NCI-H2227 treated with DMSO at 0.1 percent for 48 hours (cell line): ENCODE measurements at places on chromosomes 1 and 21.

- DNase-seq: no peak
Measured at GRCh38 chr1:214550013-214550856, 1.2 kb downstream of the PTPN14 start.

GRCh38 chr1:160839746-160840145 lies 22.9 kb downstream of the CD244 start:
- DNase-seq: no peak

DNA sequence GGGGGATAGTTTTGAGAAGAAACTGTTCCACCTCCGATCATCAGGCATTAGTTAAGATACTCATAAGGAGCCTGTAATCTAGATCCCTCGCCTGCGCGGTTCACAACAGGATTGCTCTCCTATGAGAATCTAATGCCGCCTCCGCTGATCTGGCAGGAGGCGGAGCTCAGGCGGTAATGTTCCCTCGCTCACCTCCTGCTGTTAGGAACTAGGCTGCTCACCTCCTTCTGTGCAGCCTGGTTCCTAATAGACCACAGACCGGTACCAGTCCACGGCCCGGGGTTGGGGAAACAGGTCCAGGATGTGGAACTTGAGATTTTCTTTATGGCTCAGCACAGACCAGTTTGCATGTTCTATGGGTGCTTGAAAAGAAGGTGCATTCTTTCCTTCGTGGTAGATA lies 27.2 kb upstream of the FAM3B start:
- DNase-seq: peak; percentile 12

GRCh38 chr21:45355573-45355972 lies 49.4 kb upstream of the COL18A1 start:
- no peak for DNase-seq

GRCh38 chr1:16015960-16016901 lies 1.6 kb downstream of the HSPB7 start:
- DNase-seq: no peak

DNA sequence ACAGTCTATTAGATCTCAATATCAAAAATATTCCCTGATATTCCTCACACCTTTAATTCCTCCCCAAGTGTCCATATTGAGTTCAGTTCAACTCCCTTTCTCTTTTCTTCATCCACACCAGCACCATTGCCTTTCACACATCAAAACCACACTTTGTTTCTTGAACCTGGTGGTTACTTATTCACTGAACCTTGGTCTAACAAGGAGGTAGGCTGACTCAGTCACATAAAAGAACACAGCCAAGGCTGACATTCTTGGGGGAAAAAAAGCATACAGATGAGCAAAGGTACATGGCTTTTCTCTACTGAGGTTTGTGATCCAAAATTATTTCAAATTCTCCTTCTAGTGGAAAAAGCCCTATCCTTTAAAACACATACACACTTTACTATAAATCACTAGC lies 131.7 kb upstream of the USH2A start:
- DNase-seq: no peak

GRCh38 chr1:102693345-102693744 lies 415.0 kb downstream of the COL11A1 start:
- DNase-seq: no peak

DNA sequence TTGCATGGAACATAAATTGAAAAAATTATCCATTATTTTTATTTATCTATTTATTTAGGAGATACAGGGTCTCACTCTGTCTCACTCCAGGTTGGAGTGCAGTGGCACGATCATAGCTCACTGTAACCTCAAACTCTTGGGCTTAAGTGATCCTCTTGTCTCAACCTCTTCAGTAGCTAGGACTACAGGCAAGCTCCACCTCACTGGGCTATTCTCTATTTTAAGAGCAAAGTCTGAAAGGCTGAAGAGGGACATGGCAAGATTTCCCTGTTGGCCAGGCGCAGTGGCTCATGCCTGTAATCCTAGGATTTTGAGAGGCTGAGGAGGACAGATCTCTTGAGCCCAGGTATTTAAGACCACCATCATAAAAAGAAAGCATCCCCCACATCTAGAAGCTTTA lies 14.0 kb upstream of the RC3H1 start:
- no peak for DNase-seq

DNA sequence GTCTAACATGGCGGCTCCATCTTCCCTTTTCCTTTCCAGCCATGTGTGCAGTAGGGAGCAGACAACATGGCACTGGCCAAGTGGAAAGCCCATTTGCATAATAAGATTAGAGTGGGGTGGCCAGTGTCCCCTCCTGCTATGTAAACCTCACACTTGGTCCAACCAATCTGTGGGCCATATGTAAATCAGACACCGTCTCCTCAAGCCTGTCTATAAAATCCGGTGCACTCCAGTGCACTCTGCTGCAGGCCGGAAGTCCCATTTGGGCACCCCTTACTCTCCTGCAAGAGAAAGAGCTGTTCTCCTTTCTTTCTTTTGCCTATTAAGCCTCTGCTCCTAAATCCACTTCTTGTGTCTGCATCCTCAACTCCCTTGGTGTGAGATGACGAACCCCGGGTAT lies 44.1 kb downstream of the OLFML3 start:
- no peak for DNase-seq

- DNase-seq: no peak
Measured at GRCh38 chr1:159067699-159068621, 8.6 kb downstream of the AIM2 start.

- DNase-seq: no peak
Measured at GRCh38 chr21:27390384-27390783, 423.5 kb upstream of the ADAMTS5 start.

GRCh38 chr1:67476006-67476482 lies 45.8 kb upstream of the SERBP1 start:
- DNase-seq: no peak

- DNase-seq: no peak
Measured at GRCh38 chr1:44826375-44827196, 16.5 kb downstream of the PTCH2 start.

GRCh38 chr1:19922015-19922688 lies 1.3 kb downstream of the PLA2G2E start:
- no peak for DNase-seq

GRCh38 chr1:67273591-67273990 lies 34.1 kb upstream of the IL12RB2 start:
- no peak for DNase-seq

- no peak for DNase-seq
Measured at GRCh38 chr21:45042664-45043161, 31.7 kb upstream of the ADARB1 start.

GRCh38 chr1:34885405-34886247 lies 26.1 kb upstream of the SMIM12 start:
- no peak for DNase-seq

- DNase-seq: no peak
Measured at GRCh38 chr1:242811092-242811840, 286.8 kb upstream of the PLD5 start.

GRCh38 chr1:151661751-151662150 lies 49.9 kb downstream of the SNX27 start:
- no peak for DNase-seq

GRCh38 chr1:3772715-3773571 lies at the start of gene SMIM1:
Gene SMIM1, plus strand, starts transcription at chr1:3772749. Its CDS starts 2,625 bp downstream, at chr1:3775374.
- no peak for DNase-seq

DNA sequence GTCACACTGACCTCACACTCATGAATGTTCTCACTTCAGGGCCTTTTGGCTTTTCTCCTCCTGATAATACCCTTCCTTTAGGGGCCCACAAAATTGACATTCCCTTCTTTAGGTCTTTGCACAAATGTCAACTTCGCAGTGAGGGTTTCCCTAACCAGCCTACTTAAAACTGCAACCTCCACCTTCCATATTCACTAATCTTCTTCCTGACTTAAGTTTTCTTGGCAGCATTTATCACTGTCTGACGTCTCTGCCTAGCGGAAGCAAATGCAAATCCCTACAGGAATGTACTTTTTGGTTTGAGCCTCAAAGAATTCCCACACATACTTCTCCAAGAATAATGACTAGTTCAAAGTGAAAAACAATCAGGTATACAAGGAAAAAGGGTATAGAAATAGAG lies 32.8 kb downstream of the INTS7 start:
- DNase-seq: no peak

- no peak for DNase-seq
Measured at GRCh38 chr1:43043695-43044094, 85.0 kb upstream of the SLC2A1 start.

GRCh38 chr1:200938955-200939354 lies 44.3 kb downstream of the INAVA start:
- DNase-seq: no peak

- no peak for DNase-seq
Measured at GRCh38 chr1:193676996-193677549, 490.7 kb upstream of the B3GALT2 start.

- DNase-seq: no peak
Measured at GRCh38 chr1:173867141-173867752, 542 bp downstream of the GAS5 start.

DNA sequence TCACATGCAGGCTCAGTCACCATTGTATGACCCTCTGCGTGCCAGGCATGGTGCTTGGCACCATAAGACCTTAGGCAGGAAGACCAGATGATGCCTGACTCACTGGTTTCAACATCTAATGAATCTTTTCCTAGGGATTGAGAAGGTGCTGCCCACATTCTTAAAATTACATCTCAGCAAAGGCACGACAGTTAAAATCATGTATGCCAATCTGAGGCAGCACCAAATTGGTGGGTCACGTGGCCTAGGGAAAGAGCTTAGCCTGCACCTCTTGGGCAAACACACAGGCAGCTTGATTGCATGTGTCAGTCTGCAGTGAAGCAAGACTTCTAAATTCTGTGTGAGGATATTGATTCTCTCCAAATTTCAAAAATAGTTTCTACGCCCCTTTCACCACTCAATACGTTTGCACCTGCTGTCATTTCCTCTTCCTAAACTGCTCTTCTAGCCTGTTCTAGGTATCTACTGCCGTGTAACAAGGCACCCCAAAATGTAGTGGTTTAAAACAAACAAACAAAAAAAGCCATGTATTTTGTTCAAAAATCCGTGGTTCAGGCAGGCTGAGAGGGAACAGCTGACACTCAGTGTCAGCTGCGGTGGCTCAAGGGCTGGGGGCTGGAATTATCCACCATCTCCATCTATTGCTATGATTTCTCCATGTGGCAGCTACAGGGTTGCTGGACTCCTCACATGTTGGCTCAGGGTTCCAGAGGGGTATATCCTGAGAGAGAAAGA lies 160.2 kb upstream of the FGGY start:
- no peak for DNase-seq

- no peak for DNase-seq
Measured at GRCh38 chr1:221765527-221765926, 23.6 kb upstream of the DUSP10 start.

DNA sequence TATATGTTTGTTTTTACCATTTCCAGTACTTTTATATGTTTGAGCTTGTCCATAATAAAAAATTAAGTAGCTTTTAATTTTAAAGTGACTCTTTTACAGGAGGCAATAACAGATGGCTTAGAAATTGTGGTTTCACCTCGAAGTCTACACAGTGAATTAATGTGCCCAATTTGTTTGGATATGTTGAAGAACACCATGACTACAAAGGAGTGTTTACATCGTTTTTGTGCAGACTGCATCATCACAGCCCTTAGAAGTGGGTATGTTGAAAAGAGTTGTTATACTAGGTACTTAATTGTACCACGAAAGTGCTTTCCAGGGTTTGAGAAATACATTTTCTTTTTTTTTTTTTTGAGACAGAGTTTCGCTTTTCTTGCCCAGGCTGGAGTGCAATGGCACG lies 46.1 kb downstream of the RNF2 start:
- no peak for DNase-seq

- DNase-seq: no peak
Measured at GRCh38 chr21:34930971-34931370, 118.1 kb downstream of the RUNX1 start.

DNA sequence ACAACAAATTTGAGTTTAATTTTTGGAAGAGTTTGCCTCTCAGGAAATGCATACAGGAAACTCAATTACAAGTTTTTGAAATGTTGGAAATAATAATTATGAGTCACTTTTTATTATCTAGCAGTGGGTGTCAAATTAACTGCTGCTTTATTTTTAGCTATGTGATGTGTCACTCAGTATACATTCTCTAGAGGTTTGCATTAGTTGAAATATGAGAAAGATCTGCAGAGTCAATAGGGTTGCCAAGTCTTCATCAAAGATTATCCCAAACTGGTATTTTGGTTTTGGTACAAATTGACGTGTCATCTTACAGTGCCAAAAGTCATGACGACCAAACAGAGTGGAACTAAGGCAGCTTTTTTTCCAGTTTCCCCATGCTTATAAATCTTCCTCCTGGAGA lies 54.3 kb upstream of the DIPK1A start:
- DNase-seq: no peak

- DNase-seq: peak; percentile 92
Measured at GRCh38 chr1:23559985-23560741, 862 bp upstream of the ID3 start.

DNA sequence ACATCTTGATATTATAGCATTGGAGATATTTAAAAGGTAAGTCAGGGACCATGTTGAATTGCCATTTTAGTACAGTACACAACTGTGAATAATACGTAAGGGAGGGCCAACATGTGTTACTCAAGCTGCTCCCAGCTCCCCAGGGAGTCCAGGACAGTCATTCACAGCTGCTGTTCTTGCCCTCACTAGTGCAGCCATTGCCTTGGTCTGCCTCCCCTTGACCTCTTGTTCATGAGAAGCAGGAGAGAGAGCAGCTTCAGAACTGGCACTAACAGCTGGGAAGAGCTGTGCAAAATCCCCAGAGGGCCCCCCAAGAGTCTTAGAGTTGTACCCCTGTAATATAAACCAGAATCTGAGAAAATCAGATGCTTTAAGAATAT lies 16.4 kb downstream of the TCEANC2 start:
- DNase-seq: no peak
